Liver (tissue), 10 donors: ENCODE measurements at places on chromosomes 4 and X.

- DNase-seq = no peak
Observed at GRCh38 chr4:113512880-113513279, 248.7 kb downstream of the CAMK2D start.

DNA sequence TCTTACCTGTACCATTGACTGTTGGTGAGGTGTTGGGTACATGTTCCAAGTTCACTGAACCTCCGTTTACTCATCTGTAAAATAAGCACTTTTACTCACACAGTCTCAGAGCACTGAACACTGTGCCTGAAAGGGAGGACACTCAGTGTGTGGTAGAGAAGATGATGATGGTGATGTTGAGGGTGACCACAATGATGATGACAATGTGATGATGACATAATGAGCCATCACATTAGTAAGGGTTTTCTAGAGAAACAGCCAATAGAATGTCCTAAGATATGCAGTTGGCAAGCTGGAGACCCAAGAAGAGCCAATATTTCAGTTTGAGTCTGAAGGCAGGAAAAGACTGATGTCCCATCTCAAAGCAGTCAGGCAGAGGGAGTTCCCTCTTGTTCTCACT is 315.4 kb upstream of the IGFBP7 start:
- DNase-seq = no peak

GRCh38 chr4:75040703-75041102 is 107.8 kb downstream of the PARM1 start:
- DNase-seq = no peak

DNA sequence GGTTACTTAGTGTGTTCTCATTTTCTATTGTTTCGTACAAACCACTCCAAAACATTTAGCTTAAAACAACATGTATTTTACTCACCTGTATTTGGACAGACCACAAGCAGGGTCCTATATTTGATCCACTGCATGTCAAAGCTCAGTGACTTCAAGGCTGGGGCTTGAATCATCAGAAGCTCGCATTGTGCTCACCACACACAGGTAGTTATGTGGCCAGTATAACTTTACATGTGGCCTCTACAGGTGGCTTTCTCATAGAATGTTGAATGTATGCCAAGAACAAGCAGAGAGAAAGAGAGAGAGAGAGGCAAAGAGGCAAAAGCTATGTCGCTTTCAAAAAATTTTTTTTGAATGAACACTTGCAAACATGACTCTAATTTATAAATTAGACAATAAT is 107.6 kb downstream of the QRFPR start:
- DNase-seq = no peak

DNA sequence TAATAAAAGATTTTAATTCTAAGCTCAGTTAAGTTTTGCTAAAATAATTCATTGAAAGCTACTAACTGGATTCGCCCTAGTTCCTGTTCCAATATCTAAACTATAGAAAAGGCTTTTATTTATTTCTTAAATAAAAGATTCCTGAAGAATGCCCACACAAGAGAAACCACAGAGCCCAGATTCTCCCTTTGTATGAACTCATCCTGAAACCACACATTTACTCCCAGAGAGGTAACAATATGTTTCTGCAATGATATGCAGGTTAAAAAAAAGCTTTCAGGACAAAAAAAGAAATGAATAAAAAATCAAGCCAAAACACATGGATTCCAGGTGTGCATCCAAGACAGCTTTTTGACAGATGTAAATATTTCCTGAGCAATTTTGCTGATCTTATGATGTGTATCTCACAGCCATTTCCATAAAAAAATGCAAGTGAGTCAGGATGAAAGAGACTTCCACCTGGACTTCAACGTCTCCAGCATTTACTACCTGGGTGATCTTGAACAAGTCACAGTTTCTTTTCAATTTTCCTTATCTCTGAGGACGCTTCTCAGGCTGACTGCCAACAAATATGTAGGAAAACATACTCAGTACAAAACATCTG is 234.4 kb upstream of the FAT1 start:
- DNase-seq = no peak

DNA sequence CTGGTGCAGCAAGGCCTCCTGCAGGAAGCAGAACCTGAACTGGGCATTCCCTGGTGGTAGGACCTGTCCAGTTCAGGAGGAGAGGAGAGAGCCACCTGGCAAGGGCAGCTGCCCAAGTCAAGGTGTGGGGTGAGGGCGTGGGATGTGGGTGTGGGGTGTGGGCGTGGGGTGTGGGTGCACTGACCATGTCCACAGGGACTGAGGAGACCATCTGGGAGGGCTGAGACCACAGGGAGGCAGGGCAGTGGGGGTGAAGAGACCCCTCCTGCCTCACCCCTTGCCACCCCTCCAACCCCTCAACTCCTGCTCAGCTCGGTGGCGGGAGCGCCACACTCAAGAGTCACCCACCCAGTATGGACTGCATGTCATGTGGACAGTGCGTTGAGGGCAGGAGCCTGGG is 117.9 kb downstream of the CPZ start:
- no peak for DNase-seq

DNA sequence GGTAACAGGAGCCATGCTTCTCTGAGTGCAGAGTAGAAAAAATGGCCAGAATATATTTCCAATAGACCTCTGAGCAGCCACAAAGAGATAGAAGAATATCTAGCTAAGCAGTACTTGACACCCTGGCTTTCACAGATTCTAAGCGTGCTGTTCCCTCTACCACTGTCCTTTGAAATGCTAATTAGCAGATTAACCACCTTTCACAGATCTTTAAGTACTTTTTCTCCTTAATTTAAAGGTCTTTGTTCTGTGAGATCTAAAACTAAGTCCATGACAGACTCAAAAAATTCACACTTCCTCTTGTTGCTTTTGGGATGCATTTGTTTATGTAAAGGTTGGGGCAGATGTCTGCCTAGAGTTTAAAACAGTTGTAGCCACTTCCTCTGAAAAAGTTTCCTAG is 28.3 kb upstream of the MAGEC2 start:
- DNase-seq = no peak

- no peak for DNase-seq
Observed at GRCh38 chr4:4423706-4424498, 37.0 kb downstream of the NSG1 start.

GRCh38 chr4:41189666-41190065 is 24.7 kb downstream of the APBB2 start:
- DNase-seq = no peak

DNA sequence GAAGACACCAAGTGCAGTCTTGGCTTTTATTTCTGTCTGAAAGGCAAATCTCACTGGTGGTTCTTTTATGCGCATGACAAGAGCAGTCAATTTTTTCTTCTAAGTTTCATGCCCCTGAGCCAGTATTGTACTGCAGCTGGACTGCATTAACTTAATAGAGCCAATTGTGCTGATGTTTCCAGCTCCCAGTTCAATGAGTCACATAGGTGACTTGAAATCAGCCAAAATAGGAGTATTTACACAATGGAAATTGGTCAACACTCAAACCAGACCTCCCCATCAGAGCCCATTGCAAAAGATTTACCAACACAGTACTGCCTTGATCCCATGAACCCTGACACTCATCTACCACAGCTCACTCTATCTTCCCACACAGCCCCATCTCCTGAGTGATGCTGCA is 100.3 kb upstream of the GUCY1A1 start:
- DNase-seq = no peak

- no peak for DNase-seq
Observed at GRCh38 chr4:21768349-21769310, 179.9 kb downstream of the KCNIP4 start.

DNA sequence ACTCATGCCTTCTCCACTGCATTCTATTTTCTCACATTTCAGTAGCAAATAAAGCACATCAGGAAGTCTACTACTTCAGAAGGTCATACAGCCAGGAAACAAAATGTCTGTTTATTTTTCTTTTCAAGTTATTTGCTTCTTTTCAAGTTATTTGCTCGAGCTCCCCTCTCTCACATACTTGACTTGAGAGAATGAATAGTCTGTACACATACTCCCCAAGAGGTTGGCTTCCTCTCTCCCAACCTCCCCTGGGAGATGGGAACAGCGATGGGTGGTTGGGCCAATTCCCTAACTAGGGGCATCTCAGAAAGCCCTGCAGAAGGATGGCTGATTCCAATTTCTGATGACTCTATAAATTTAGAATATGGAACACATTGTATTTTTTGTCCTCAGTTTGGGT is 64.7 kb upstream of the PTPN13 start:
- DNase-seq = no peak

GRCh38 chr4:169274033-169274432 is 3.3 kb upstream of the SH3RF1 start:
- no peak for DNase-seq

- no peak for DNase-seq
Observed at GRCh38 chr4:68466751-68467150, 19.5 kb downstream of the TMPRSS11E start.

DNA sequence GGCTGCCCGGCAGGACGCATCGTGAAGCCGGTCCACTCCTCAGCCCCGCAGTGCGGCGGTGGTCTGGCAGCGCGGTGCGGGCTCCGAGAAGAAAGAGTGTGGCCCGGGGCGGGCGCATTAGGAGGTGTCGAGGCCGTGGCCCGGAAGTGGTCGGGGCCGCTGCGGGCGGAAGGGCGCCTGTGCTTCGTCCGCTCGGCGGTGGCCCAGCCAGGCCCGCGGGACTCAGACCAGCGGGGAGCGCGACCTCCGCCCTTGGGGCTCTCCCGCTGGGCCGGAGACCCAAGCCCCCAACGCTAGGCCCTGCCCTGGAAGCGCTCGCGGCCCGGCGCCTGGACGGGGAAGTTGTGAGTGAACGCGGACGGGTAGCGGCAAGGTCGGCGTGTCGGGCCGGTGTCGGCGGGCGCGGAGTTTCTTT is 60.0 kb downstream of the HS3ST1 start:
- DNase-seq = no peak

DNA sequence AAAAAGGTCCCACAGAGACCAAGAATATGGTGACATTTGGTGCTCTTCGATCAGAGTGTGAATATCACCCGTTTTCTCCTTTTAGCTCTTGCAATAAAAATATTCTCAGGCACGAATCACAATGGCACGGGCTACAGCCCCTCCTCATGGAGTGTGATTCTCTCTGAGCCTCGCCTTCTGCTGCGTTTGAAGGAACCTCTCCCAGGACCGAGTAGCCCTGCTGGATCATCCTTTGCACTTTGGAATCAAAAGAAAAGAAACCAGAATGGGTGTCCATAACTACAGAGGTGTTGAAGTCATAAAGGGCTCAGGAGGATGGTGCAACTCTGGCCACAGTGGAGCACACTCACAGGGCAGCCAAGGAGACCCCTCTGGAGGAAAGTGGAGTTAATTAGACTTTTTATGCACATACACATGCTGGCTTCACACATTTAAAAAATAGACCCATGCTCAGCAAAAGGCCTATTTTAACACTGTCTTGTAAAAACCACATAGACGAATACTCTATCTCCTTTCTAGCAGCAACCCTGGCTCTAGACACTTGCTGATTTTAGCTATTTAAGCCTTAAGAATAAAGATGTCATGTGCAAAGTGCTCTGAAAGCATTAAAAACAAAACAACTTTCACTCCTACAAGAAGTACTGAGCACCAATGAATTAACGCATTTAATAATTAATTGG is 19.1 kb downstream of the MAML3 start:
- no peak for DNase-seq

GRCh38 chr4:140755774-140756318 is 339 bp downstream of the TBC1D9 start:
- DNase-seq = peak; percentile 38
